BE2C (cell line): ENCODE measurements at places on chromosomes 13 and 19.

GRCh38 chr13:90272356-90272755 lies 1075.1 kb upstream of the MIR17HG start:
- DNase-seq, result no peak

DNA sequence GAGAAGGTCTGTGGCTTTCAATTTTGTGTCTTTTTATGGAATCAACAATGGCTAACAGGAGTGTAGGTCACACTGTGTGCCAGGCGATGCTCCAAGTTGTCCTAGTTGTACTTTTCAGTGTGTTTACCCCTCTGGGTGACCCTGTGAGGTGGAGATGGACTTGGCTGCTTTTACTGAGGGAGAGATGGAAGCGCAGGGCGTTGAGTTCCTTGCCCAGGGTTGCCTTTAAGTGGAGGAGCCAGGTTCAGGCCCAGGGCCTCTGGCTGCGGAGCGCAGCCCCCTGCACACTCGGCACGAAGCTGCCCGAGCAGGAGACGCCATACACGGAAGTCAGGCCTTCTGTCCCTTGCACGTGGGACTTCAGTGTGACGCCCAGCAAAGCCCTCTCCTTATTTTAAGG lies 112.8 kb downstream of the RAB20 start:
- no peak for DNase-seq

- no peak for DNase-seq
Measured at GRCh38 chr13:40756042-40756441, 14.9 kb downstream of the MRPS31 start.

GRCh38 chr13:24625331-24625731 lies 54.9 kb upstream of the ATP12A start:
- no peak for DNase-seq

DNA sequence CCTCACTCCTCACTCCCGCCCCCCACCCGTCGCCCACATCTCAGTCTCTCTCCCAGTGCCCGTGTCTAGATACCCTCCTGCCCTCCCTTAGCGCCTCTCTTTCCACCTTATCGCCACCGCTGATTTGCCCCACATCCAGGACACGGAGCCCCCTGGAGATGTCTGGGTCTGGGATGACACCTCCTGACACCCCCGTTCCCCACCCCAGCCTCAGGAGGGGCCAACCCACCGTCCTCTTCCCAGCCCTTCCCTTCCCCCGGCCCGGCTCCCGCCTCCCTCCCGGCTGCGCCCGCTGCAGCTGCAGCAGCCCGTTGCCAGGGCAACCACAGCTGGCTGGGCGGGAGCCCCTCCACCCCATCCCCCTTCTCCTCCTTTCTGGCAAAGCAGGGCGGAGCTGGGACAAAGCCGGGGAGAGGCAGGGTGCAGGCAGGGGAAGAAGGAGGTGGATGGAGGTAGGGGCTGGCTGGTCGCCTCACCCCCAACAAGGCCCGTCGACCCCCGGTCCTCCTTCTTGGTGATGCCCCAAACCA lies 13.5 kb downstream of the DPF1 start:
- peak; percentile 90 for DNase-seq

DNA sequence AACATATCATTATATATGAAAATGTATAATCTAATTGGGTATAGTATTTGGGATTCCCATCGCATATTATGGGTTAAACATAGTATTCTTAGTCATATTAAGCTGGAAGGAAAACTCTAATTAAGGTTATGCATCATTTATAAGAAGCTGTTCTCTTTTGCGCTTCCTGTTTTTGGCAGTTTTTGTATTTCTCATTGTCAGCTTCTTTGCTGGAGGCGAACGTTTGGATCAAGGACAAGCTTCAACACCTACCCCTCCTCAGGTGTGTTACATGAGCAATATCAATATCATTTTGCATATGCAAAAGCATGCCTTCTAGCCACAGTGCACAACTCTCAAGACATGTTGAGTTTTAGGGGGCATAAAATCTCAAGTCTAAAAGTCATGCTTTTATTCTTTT lies 439.8 kb downstream of the TDRD3 start:
- DNase-seq, result no peak

- DNase-seq, result no peak
Measured at GRCh38 chr13:36531746-36532486, 99.6 kb downstream of the CCNA1 start.

DNA sequence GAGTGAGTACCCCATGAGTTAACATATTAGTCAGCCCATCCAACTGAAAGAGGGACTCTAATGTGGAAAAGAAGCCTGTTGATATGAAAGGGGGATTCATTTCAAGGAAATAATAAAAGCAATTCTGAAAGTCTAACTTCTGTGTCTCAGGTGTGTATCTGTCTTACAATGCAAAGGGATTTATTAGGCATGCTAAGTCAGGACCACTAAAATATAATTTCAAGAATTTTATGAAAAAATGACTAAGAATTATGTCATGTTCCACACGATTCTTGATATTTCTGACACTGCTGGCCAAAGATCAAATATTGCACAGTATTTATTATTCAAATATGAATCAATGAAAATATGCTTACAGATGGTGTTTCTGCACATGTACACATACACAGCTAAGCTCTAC lies 130.8 kb downstream of the KLF12 start:
- no peak for DNase-seq

GRCh38 chr19:38209152-38209551 lies 14.9 kb downstream of the DPF1 start:
- no peak for DNase-seq

DNA sequence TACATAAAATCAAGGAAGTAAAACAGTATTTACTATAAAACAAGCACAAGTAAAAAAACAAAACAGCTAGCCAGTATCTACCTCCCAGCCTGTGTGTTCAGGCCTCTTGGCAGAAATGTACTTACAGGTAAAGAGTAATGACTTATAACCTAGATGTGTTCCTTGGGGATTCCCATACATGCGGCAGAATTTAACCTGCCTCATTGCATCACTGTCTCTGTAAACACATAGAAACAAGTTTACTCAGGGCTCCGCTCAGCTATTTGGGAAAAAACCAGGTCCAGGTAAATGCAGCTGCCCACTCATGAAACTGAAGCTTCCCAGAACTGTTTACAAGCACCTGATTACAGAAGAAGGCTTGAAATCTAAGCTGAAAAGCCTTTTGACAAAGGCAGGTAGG lies 50.7 kb upstream of the SERP2 start:
- DNase-seq, result no peak

DNA sequence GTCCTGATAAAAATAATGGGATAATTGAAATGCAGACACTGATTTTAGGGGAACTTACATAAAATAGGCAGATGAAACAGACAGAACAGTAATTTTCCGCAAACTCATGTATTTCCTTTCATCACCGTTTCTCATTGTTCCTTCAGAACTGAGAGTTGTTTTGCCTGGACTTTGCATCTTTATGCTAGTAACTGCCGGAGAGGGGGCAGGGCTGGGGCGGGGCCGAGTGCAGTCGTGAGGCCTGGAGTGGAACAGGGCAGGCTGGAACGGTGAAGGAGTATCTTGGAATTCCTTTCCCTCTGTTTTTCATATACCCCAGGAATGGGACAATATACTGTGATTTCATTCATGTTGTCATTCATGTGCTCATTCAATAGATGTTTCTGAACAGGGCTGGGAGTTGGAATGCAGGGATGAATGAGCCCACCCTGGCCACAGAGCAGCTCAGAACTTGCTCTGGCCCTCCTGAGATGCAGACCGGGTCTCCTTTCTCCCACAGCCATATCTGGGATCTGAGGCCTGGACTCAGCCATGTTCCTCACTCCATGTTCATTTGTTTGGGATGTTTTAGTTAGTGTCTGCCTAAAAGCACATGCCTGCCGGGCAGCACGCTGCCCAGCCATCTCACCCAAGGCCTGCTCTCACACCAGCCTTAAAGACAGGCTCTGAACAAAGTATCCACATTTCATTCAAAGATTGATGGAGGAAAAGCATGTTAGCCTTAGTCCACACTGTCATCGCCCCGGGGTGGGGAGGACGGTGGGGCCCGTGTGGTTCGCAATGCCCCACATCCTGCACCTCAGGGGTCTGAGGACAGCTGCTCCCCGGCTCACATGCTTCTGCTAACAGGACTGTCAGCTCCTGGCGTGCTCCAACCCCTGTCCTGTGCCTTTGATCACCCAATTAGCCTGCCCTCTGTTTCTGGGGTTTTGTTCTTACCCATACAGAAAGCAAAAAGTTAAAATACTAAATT lies 92.9 kb downstream of the SOX1 start:
- DNase-seq, result no peak

DNA sequence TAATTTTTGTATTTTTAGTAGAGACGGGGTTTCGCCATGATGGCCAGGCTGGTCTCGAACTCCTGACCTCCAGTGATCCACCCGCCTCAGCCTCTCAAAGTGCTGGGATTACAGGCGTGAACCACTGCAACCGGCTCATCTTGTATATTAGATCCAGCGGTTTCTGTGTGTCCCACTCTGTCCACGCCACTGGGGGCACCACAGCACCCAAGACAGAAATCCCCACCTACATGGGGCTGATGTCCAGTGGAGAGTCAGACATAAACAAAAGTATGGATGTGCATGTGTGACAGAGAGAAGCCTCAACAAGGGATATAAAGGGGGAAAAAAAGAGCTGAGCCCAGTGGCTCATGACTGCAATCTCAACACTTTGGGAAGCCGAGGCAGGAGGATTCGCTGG lies 65.8 kb upstream of the ADGRE5 start:
- no peak for DNase-seq

DNA sequence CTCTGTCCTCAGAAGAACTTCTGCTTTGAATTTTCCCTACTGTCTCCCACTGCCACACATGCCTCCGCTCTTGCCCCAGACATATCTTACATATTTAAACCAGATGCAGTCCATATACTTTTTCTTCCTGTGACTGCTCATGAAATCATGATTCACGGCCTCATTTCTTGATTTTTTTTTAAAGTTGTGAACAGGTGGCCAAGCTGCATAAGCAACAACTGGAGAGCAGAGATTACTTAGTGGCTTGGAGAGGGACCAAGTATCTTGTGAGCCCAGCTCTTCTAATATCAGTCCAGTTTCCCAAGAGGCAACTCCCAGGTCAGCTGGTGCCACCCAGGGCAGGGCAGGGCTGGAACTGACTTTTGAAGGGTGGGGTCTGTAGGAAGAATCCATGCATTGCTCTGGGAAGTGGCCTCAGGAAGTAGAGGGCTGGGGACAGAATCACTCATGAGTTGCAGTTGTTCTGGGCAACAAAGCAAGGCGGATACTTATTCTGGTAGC lies 152.4 kb downstream of the LMO7 start:
- DNase-seq, result no peak

DNA sequence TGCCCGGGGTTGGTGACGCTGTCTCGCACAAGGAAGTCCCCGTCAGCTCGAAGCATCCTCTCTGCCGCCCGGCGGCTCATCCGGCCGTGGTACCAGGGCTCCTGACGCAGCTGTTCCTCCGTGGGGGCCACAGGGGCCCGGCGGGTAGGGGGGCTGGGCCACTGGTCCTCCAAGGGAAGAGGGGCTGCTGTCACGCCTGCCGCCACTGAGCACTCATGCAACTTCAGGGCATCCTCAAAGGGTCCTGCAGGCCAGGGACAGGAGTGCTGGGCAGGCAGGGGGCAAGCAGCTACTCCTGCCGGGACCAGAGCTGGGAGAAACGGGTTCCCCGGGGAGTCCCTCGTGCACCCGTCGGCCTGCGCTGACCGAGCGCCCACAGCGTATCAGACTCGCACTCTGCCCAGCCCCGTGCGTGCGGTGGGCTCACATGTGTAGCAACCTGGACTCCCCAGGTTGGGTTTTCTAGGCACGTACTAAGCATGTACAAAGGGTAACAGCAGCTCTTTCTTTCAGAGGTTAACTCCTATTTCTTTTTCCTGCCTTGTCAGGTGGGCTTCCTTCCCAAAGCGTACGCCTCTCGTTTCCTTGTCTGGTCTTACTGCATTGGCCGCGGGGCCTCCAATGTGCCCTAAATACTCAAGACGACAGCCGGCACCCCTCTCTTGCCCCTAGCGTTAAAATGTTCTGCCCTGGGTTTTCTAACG lies 13.4 kb upstream of the C2CD4C start:
- DNase-seq, result no peak

GRCh38 chr19:1063909-1064660 lies 2.9 kb upstream of the ARHGAP45 start:
- no peak for DNase-seq

GRCh38 chr13:92054389-92054788 lies 656.0 kb downstream of the GPC5 start:
- DNase-seq, result no peak

GRCh38 chr13:114049026-114049425 lies 75.2 kb upstream of the C13orf46 start:
- no peak for DNase-seq

DNA sequence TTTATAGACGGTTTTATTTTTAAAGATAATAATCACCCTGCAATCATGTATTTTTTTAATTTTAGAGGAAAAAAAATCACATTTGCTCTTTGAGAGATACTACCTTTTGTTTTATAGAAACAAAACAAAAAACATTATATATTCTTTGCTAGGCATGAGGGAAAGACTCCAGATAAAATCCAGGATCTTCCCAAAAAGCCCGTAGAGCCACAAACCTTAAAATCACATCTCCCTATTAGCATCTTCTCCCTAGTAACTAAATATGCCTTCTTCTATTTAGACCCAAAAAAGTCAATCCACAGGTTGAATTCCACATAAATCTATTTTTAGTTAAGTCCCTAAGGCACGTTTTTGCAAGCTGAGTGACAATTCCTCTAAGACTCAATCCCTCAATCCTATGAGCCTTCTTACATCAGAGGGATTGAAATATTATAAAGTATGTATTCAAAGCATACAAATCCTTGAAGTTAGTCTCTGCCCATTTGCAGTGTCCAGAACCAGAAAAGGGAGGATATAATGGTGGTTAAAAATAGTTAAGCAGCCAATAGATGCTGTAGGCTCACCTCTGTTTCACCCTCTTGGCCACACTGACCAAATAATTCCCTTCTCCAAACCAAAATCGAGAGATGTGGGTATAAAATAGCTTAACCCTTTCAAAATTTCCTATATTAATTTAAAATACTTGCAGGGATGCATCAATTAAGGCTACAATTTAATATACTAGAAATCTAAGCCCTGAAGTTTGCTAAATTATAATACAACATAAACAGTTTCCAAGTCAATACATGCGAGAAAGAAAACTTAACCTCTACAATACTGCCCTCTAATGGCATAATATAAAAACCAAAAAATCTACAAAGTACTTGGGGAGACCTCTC lies 64.0 kb downstream of the SERP2 start:
- DNase-seq, result no peak
